Activated naive CD8-positive, alpha-beta T cell treated with anti-CD3 and anti-CD28 coated beads, Interleukin-2, amount 10 ng/mL, durations not matched to agents 7 days and 5 days (primary cell): ENCODE measurements at places on chromosomes 11 and 22. TPM values are rescaled to one million over a fixed set of nuclear protein-coding genes. Genes with fewer than 3 reads are reported as not detected.

CD248 gene
- total RNA-seq: 80.3 TPM

- DNase-seq: no peak
Measured at GRCh38 chr22:48618326-48618725, 1209.3 kb downstream of the BRD1 start.

UBQLN3 gene
- total RNA-seq: not detected

DNA sequence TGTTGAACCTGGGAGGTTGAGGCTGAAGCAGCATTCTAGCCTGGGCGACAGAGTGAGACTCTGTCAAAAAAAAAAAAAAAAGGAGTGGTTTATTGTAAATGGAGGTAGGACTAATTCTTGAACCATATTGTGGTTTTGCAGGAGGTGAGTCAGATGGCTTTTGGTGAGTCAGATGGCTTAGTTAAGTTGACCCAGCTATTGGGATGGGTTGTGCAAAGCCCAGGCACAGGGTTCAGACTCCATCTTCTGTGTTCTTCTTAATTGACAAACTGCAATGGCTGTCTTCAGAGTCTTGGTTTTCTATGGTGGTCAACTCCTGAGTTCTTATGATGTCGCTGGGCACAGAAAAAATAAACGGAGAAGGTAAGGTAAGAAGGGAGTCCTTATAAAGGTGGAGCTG, 182.7 kb downstream of the ADAMTS15 start:
- DNase-seq: no peak

ZP1 gene
- 0.60 TPM for total RNA-seq

DCDC1 gene
- total RNA-seq: not detected

OR2AT4 gene
- not detected for total RNA-seq

DNA sequence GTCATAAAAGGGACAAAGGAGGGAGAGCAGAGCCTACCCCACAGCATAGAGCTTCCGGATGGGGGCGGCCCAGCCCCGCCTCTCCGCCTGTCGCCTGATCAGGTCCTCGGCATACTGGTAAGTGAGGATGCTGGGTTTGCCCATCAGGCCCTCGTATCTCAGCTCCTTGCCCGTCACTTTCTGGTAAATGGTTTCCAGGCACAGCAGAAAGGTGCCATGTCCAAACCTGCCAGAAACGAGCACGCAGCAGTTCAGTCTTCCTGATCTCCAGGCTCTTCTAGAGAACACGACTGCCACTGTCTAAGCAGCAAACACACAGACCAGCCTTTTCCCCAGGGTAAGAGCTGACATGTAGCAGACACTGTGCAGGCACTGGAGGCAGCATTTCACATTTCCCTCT, 17.4 kb upstream of the TMEM121B start:
- no peak for DNase-seq

DNA sequence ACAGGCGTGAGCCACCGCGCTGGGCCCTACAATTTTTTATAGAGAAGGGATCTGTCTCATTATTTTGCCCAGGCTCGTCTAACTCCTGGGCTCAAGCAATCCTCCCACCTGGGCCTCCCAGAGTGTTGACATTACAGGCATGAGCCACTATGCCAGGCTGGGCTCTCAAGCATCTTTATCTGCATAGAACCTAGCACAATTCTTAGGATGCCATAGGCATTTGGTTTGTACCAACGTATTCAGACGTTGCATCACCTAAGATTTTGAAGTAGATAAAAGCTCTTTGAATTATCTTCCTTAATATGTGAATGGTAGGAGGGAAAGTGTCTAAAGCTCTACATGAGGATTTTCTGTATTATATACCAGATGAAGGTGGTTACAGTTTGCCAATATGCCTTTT, 30.5 kb downstream of the RTN3 start:
- DNase-seq: no peak

VWCE gene
- 3.1 TPM for total RNA-seq

GRM5 gene
- total RNA-seq: not detected

FIBIN gene
- total RNA-seq: not detected

GRCh38 chr11:4480577-4481239, 1.7 kb upstream of the OR52K1 start:
- DNase-seq: no peak

VPREB1 gene
- not detected for total RNA-seq
